Activated naive CD4-positive, alpha-beta T cell treated with anti-CD3 and anti-CD28 coated beads for 36 hours (primary cell): ENCODE measurements at places on chromosomes 11 and 22. TPM values are rescaled to one million over a fixed set of nuclear protein-coding genes. Genes with fewer than 3 reads are reported as not detected.

- DNase-seq: peak; percentile 56
These were observed 38.4 kb downstream of the CD44 start for GRCh38 chr11:35177370-35177769.

DNA sequence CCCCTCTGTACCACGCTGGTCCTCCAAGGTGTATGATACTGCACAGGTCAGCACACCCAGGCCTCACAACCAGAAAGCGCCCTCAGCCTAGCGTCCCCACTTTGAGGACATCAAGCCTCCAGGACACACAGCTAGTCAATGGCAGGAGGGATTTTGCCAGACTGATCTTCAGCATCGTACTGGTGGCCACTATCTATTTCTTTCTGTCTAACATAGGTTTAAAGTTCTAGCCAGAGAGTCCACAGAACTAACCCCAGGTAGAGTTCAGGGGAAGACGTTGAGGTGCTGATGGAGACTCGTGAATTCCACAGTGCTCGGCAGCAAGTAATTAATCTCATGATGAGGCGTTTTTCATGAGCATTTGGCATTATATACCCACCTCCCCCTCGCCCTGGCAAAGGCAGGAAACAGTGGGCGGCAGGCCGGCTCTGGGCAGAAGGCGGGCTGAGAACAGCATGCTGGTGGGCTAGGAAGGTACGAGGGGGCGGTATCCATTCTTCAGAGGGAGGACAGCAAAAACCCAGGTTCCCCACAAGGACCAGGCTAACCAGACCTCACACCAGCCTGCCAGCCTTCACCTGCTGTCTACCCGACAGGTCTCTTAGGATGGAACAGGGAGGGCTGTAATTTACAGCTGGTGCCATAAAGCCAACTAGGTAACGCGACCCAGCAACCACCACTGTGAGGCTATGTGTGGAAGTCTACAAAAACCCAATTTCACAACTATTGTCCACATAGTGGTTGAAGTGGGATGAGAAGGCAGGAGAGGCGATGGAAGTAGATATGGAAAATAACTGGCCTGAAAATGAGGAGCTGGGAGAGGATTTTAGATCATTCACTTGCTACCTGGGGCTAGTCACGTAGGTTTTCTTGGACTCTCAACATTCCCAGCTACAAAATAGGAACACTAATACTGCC is 18.5 kb downstream of the MYH9 start:
- peak; percentile 57 for DNase-seq

Gene LMNTD2
- 5.2 TPM for total RNA-seq

DNA sequence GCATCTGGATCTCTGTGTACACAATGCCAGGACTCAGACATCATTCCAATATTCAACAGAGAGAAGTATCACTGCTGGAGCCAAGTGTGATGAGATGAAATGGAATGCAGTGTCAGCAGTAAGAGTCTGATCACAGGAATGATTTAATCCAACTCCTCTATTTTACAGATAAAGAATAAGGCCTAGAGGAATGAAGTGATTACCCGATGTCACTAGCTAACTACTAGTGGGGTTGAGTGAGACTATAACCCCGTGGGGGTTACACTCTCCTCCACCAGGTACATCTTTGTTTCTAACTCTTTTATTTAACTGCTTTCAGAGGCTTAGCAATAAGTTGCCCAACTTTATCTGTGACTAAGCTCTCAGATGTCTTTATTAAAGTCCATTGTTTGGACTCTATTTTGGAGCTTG is 94.2 kb upstream of the FAT3 start:
- DNase-seq: no peak

DNA sequence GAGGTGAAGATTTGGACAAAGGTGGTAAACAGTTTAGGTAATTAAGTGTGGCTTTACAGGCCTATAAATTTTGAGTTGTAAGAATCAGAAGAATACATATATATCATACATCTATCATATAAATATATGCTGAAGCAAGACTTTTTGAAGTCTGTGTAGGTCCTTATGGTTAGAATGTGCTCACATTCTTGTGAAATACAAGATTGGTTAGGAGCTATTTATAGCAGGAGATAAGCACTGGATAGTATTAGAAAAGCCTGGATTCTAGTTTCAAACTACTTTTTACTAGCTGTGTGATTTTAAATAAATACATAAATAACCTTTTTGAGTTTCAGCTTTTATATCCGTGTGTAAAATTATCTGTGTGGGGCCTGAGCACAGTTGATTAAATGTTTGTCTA is 42.3 kb downstream of the ANKRD42 start:
- DNase-seq: no peak

- DNase-seq: no peak
These were observed 2.2 kb downstream of the SRRD start for GRCh38 chr22:26485806-26486390.

DNA sequence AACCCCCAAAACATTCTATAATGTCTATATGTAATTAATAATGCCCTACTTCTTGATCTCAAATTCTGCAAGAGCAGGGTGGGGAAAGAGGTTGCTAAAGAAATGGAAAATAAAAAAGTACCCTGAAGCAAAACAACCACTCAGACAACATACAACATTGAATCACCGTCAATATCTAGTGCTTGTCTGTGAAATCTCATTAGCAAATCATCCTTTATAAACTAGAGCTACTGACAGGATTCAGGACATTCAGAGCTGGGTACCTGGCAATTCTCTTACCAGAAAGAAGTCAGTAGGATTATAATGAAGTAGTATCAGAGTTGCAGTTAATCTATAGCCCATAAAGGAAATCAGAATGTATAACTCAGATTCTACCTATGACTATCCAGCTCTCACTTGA is 143.2 kb downstream of the CADM1 start:
- DNase-seq: no peak

GRCh38 chr11:108536783-108537182 is 38.6 kb upstream of the POGLUT3 start:
- DNase-seq: no peak

- no peak for DNase-seq
These were observed 209.8 kb downstream of the TBC1D22A start for GRCh38 chr22:46972256-46972655.

DNA sequence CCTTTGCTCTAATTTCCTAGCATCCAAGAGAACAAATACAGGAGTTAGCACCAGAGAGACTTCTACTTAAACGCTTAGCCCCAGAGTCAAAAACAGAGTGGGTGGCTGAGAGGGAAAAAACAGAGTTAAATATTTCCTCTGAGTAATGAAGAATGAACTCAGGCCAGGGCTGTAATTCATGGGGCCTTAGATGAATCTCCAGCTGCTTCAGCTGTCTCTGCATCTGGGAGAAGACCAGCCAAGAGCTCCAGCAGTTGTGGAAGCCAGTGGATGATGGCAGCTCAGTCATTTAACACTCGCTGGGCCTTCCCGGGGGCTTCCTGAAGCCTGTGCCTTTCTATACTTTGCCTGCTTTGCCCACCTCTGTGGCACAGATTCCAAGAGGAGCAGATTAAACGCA is 5.7 kb upstream of the ADAMTS15 start:
- DNase-seq: no peak

DNA sequence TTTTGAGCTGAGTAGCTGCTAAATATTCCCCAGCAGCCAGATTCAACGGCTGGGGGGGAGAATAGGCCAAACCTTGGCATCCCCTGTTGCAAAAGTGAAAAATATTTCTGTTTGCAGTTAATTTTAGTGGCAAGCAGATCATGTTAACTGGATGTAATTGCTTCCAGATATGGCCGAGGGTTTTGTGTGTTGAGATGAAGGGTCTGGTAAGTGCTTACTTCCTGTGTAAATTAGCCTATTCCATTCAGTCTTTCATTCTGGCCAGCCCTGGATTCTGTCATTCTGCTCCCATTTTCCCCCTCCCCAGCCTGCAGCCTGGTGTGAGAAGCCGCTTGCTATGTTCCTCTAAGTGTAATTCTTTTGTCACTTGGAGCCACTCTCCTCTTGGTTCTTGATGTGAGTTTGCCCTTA is 17.4 kb downstream of the ZBTB16 start:
- DNase-seq: no peak

GRCh38 chr22:28016781-28017557 is 97.9 kb upstream of the PITPNB start:
- no peak for DNase-seq

DNA sequence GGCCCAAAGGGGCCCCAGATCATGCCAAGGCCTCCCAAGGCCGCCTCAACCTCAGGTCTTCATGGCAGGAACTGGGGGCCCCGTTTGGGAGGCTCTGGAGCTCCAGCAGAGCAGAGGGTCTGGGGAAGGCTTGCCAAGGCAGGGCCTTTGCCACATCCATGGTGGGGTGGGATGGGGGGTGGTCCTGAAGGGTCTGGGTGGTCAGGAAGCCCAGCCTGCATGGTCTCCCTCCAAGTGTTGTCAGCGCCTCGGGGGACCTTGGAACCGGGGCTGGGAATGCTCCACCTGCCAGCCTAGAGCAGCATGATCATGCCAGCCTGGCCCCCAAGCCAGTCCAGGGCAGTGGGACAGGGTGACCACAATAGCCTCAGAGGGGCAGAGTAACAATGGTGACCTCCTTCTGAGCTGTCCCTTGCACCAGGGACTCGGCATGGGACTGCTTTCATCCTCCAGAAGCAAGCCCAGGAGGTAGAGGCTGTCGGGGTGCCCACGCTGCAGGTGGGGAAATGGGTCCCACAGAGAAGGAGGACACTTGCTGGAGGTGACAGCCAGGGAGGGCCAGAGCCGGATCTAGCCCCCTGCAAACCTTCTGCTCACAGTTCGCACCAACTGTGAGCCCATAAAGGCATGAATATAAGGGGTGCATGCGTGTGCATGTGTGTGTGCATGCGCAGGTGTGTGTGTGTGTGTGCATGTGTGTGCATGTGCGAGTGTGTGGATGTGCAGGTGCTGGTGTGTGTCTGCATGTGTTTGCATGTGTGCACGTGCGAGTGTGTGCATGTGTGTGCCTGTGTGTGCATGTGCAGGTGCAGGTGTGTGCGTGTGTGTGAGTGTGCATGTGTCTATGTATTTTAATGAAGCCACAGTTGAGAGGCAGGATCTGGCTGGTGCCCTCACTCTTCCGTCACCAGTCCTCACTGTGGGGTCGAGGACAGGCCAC is 63.8 kb downstream of the MYEOV start:
- DNase-seq: no peak

DNA sequence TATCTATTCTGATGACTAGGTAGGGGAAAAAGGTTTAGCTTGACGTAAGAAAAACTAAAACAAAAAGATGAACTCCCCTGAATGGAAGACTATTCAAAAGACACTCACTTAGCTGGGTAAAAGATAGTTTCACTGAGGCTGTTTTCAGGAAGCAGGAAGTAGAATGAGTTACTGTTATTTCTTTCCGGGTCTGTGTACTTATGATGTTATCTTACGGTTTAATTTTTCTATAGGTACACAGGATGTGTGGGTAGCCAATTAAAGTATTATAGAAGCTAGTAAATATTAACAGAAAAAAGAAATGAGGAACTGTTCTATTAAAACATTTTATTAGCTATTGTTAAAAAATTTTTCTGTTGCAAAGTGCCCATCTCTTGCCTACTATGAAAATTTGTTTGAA is 45.8 kb upstream of the MMP7 start:
- no peak for DNase-seq

- no peak for DNase-seq
These were observed 109.3 kb downstream of the GALNT18 start for GRCh38 chr11:11512502-11512901.

DNA sequence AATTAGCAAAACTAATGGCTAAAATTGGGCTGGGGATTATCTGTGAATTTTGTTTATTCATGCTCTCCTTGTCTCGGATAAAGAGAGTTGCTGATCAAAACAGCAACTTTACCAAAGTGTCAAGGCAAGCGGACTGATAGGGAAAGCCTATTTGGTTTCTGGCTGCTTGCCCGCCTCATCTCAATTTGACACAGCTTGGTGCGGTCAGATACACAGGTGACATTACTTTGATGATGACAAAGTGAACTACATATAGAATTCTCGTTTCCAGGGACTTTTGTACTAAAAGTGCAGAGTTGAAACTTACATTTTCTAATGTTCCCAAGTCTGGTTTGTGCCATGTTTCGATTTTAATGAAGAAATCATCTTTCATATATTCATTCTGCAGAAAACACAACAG is 22.8 kb downstream of the PITPNB start:
- no peak for DNase-seq

Gene ZNF214
- total RNA-seq: not detected

DNA sequence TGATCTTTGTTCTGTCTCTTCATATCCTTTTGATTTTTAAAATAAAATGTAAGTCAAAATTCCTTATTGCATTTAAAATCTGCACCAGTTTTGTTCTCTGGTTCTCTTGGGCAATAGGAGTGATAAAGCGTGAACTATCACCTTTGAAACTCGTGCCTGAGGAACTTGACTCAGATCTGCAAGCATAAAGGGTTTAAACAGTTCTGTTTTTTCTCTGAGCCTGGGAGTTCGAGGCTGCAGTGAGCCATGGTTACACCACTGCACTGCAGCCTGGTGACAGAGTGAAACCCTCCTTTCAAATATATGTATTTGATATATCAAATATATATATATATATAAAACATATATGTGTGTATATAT is 38.9 kb upstream of the CLMP start:
- no peak for DNase-seq

DNA sequence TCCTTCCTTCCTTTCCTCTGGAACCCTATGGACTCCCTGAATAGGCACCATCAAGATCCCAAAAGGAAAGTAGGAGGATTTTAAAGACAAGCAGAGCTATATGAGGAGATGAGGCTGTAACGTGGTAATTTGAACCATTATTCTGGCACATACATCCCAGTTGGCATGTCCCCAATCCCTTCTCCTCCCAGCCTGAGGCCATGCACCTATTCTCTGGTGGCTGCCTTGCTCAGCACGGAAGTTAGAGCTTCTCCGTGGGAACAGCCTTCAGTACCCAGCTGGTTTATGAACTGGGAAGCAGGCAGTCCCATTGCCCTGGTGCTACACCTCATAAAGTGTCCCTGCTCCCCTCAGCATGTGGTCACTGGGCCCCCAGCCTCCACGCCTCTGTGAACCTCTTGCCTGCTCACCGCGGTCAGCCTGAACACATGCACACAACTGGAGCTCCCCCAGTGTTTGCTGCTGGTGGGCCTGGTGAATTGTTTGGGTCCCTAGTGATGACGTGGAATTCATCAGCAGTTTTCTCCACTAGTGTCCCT is 139.9 kb upstream of the PLET1 start:
- DNase-seq: no peak

Gene LRRC56
- total RNA-seq: 1.3 TPM
